Suppressor macrophage treated with lipopolysaccharide for 1 hour (primary cell): ENCODE measurements at places on chromosomes 5 and 9.

- DNase-seq: no peak
Observed at GRCh38 chr9:13429301-13430190, 150.1 kb upstream of the MPDZ start.

GRCh38 chr5:38871058-38871605, 25.3 kb downstream of the OSMR start:
- no peak for DNase-seq

- DNase-seq: peak; percentile 78
Observed at GRCh38 chr9:92140074-92140753, 25.0 kb upstream of the SPTLC1 start.

DNA sequence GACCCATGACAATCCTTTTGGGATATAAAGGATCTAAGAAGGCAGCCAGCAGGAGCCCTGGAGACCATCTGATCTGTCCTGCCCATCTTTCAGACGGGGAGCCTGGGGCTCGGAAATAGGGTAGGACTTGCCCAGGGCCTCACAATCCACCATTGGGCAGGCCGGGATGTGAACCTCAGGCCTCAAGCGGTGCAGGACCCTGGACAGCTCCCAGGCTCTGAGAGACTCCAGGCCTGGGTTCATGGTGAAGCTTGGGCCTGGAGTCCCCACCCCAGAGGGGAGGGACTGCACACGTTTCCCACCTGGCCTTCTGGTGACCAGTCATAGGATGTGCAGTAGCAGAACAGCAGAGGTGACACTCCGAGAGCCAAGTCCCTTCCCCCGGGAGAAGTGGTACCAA, 36.6 kb upstream of the RAPGEF1 start:
- peak; percentile 66 for DNase-seq

DNA sequence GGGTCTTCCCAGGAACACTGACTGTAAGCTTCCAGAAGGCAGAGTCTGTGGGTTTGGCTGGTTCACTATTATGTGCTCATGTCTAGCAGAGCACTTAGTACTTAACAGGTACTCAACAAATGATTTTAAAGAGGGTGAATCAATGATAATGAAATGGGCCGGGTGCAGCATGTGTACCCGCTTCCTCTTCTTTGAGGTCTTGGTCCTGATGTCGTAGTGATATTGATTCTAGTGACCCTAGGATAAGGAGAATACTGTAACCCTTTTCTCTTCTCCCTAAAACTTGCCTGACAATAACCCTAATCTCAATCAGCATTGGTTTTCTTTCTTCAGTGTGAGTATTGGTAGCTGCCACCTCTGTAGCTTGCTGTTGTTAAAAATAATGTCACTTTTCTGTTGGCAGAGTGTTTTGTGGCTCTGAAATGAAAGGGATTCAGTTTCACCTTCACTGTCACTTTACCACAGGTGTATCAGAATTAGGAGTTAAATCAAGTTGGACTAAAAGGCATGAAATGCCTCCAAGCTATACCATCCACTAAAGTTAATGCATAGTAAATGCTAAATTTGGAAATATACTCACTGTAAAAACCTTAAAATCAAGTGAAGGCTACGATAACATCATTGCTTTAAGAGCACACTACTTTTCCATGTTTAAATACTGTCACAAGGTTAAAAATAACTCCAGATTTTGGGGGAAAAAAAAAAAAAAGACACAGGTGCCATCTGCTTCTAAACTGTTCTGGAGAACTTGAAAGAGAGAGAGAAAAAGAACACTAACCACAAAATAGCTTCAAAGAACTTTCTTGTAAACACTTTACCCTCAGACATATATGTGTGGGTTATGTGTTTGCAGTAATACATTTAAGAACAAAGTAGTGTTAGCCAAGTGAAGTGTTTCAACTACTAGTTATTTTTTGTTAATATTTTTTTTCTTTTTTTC, 6.0 kb downstream of the CAMK4 start:
- DNase-seq: no peak

DNA sequence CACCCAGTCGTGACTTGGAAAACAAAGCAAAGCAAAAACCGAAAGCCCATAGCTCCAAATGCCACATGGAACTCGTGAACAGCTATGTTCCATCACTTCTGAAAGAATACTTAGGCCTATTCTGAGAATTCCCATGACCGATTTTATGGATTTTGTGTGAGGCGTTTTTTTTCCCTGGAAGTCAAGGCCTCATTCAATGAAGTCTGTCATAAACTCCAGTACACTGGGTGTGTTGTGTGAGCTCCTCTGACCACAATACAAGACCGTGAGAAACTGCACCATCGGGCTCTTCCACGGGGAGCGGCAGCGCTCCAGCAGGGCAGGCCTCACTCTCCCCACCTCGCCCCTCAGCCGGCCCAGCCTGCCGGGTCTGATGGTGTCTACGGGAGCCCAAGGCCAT, 209.5 kb downstream of the FANCC start:
- no peak for DNase-seq

DNA sequence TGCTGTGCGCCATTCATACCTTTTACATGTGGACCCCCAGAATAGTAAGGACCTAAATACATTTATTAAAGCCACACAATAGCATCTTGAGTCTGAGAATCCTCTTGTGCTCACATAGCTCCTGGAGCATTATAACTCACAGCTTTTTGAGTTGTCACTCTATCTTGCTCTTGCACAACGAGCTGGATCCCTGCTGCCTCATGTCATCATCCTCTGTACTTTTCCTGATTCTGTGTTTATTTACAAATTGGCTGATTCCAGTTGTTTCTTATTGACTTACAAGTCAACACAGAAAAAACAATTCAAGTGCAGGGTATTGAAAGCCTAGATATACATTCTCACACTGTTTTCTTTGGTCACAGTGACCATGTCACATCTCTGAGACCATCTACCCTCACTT, 112.9 kb downstream of the SLC1A3 start:
- DNase-seq: no peak

GRCh38 chr5:65803699-65804391, 81.8 kb downstream of the NLN start:
- DNase-seq: no peak

DNA sequence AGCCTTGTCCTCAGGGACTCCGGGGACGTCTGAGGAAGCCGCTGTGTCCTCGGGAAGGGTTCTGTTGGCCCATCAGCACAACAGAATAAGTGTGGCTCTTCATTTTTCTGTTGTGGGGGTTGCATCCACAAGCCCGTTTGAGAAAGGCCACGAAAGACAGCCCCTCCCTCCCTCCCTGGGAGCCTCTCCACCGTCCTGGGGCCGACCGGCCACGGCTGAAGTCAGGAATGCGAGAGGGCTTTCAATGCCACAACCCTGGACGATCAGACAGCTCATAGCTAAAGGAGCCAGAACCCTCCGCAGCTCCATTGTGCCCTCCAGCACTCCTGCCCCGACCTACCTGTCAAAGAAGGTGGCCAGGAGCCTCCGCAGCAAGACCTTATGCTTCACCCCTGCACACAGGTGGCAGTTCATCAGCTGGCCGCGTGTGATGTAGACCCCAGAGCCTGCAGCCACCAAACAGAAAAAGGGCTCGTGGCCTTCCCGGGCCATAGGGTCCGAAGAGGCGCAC, 52.4 kb upstream of the UBAC1 start:
- no peak for DNase-seq

DNA sequence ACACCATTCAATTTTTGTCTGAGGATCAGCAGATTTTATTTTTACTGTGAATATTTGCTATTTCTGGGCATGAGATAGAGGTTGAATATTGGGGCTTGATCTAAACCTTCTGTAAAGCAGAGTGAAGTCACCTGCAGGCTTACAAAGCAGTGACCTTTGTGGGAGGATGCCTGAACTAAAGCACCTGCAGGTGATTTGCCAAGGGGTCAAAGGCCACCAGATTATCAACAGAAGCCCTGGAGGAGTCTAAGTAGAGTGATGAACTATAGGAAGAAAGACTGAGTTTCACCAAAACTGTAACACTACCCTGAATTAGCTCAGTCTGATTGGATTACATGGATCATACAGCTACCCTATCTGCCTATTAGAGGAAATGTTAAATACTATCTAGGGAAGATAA, 144.3 kb upstream of the PRLR start:
- DNase-seq: no peak

DNA sequence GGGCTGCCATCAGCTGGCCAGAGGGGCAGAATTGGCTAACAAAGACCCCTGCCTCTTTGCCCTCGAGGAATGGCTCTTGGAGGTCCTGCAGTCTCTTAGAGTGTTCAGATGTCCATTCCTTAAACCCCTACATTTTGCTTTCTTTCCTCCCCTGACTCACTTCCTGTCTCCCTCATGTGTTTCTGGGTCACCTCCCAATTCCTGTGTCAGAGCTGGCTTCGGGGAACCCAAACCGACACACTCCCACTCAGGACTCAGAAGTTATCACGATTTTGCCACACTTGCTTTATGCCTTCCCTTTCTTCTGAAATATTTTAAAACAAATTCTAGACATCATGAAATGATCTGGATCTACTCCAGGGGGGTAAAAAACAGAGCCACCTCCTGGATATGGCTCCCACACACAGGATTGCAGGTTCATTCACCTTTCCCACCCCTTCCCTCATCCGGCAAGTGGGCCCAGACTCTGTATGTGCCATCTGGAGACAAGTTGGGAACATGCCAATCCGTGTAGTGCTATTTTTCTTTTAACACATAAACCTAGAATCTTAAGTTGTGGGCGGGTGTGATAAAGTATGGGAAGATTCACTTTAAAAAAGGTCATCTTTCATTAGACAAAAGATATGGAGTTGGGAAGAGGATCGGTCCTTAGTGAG, 145.7 kb downstream of the NXNL2 start:
- peak; percentile 47 for DNase-seq

DNA sequence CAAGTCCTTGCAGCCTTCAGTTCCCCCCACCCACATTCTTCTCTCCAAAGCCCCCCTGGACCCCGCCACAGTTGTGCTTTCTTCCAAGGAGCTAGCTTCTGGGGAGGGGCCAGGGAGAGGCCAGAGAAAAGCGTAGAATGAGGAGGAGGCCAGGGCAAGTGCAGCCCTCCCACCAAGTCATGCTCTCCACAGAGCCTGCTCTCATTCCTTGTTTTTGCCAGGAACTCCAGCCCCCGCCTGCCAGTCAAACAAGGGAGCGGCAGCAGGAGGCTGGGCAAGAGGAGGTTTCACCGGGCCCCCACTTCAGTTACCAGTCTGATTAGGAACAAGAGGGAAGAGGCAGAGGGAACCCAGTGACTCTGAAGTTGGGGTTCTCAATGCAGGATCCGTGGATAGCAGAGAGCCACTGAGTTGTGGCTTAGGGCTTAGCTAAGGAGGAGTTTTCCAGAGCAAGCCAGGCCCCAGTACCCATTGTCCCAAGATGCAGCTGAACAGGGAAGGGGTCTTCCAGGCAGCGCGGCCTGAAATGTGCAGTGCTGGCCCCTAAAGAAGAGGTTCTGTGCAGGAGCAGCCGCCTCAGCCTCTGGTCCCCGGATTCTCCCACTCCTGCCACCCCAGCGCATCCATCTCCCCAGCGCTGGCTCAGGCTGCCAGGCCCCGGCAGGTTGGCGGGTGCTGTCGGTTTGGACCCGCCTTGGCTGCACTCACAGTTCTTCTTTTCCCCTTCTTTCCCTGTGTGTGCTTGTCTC, 120.6 kb downstream of the DAB2IP start:
- no peak for DNase-seq

DNA sequence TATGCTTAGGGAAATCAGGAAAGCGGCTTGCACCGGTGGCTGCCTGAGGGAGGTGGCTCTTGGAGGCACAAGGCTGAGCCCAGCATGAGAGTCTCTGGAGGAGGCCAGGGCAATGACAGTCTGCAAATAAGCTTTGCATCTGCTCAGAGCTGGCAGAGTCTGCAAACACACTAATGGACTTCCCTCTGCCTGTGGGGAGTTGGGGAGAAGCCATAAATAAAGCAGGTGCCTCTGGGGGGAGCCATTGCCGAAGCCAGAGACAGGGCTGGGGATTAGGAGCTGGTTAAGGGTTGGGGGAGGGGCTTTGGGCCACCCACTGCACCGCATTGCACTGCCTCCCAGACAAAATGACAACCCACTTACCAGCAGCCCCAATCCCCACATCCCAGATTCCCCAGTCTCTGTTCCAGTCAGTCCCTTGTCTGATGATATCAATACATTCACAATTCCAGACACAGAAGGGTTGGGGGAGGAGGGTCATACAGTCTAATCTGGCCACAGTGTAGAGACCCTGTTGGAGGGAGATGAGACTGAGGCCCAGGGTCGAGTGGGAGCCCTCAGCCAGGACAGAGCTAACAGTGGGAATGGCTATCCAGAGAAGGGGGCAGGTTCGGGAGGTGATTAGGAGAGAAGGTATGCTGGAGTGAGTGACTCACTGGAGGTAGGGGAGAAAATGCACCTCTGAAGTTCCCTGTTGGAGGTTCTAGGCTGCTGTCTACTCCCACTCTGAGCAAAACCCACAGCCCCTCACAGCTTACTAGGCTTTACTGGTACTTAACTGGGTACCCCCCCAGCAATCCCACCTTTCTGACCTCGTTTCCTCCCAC, 53.7 kb downstream of the PAX5 start:
- DNase-seq: peak; percentile 11

DNA sequence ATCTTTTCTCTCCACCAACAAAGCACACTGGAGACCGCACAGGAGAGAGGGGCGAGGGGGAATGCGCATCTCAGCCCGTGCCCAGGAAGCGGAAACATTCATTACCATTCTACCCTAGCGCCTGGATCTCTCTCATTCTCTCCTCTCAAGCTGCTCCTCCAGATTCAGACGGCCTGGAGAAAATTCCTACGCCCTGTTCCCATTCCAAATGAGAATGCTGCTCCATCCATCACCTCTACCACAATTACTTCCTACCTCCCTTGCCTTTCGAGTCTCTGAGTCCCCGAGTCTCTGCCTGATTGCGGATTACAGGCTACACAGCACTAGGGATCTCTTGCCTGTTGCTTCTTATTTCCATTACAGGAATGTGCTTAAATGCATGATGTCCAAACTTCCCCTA, 6.7 kb downstream of the DDX31 start:
- DNase-seq: no peak

- DNase-seq: peak; percentile 82
Observed at GRCh38 chr5:75461679-75462078, 49.8 kb downstream of the CERT1 start.

GRCh38 chr5:36876299-36876964, at the start of gene NIPBL:
TSS of gene NIPBL (plus strand) at chr5:36876769. CDS start at chr5:36953697, 76,928 bp downstream.
- peak; percentile 95 for DNase-seq

- DNase-seq: no peak
Observed at GRCh38 chr5:132473668-132474067, 16.9 kb downstream of the IRF1 start.

- DNase-seq: peak; percentile 29
Observed at GRCh38 chr5:61449804-61450492, 117.9 kb downstream of the ZSWIM6 start.

DNA sequence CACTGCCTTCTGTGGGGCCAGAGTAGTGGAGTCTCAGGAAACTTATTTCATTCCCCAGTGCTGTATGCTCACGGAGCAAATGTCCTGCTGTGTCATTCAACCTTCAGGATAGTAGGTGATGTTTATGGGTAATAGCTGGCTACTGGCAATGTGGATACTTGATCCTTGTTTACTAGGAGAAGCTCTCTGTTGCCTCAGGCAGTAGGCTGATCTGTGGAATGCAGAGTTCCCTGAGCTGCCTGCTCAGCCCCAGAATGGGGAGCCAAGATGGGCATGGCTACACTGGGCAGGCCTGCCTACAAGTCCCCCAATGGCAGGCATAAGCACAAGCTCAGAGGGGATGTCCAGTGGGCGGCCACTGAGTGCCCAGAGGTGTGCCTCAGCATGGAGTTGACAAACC, 323.1 kb upstream of the KCNN2 start:
- no peak for DNase-seq

- DNase-seq: peak; percentile 4
Observed at GRCh38 chr5:178074266-178074952, 38.9 kb upstream of the N4BP3 start.

GRCh38 chr9:99677281-99677680, 144.4 kb upstream of the NR4A3 start:
- DNase-seq: no peak

- DNase-seq: no peak
Observed at GRCh38 chr5:168818558-168818957, 239.4 kb upstream of the PANK3 start.
